Stimulated activated CD8-positive, alpha-beta memory T cell treated with anti-CD3 and anti-CD28 coated beads, Interleukin-4, amount 100 ng/mL, for 48 hours (primary cell): ENCODE measurements at places on chromosomes 16 and 17.
A peak's percentile ranks its signal among the peaks of the same experiment; 100 is the strongest.

- no peak for DNase-seq
These were observed 12.3 kb downstream of the HSD11B2 start for GRCh38 chr16:67443265-67443664.

GRCh38 chr17:835263-835662 is 53.1 kb downstream of the MRM3 start:
- no peak for DNase-seq

DNA sequence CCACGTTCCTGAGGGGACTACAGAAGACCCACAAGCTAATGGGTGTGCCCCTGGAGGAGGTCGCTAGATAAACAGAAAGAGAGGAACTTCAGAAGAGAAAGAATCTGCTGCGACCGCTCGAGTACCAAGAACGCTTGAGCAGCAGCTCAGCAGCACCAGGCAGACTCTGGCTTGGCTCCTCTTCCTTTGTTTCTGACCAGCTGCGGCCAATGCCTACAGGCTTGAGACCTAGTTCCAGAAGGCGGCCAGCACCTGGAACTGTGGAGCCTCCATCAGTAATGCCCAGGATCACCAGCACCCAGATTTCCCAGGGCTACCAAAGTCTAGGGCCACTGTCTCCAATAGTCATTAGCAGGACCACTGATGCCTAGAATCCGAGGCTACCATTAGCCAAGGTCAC is 26.0 kb upstream of the GOSR2 start:
- no peak for DNase-seq

DNA sequence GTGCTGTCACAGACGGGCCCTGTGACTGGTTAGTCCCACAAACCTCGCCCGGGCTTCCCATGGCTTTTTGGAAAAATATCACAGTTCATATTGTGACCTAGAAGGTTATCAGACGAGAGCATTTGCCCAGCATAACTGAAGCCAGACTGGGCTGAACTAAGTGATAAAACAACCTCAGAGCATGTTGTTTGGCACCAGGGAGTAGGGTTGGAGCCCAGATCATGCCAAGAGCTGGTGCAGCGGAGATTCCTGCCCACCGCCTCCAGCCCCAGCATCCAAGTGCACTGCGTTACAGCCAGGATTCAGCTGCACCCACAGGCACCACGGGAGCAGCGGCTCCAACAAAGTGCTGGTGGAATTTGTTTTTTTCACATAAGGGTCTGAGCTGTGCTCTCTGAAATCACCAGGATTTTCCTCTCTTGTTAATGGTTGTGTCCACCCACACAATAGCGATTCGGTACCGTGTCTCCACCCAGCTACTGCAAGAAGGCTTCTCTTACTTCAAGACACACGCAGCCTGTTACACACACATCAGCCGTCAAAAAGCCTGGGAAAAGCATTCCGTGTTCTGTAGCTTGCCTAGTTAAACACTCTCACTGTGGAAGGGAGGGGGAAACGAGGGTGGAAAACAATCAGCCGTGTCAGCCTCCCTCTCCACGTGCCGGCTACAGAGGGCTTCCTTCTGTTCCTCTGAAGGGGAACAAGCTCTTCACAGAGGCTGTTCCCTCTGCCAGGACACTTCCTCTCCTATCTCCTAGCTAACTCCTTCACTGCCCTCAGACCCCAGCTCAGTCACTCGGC is 273.8 kb downstream of the C16orf95 start:
- no peak for DNase-seq

GRCh38 chr16:89722392-89723278 is 1.3 kb downstream of the ZNF276 start:
- DNase-seq, result peak; percentile 76

DNA sequence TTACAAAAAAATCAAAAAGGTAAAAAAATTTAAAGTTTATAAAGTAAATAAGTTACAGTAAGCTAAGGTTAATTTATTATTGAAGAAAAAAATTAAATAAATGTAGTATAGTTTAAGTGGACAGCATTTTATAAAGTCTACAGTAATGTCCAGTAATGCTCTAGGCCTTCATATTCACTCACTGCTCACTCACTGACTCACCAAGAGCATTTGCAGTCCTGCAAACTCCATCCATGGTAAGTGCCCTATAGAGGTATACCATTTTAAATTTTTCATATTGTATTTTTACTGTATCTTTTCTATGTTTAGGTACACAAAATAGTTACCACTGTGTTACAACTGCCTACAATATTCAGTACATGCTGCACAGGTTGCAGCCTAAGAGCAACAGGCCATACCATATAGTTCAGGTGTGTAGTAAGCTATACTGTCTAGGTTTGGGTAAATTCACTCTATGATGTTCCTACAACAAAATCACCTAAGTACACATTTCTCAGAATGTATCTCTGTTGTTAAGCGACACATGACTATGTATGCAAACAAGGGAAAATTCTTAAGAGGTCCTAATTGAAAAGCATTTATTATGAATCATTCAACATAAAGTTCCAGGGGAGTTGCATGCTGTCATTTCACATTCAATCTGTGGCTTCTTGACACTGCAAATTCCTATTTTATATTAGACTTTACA is 92.3 kb downstream of the SPAG9 start:
- DNase-seq, result no peak
